ENCODE measurements at places on chromosomes 12 and 14.

DNA sequence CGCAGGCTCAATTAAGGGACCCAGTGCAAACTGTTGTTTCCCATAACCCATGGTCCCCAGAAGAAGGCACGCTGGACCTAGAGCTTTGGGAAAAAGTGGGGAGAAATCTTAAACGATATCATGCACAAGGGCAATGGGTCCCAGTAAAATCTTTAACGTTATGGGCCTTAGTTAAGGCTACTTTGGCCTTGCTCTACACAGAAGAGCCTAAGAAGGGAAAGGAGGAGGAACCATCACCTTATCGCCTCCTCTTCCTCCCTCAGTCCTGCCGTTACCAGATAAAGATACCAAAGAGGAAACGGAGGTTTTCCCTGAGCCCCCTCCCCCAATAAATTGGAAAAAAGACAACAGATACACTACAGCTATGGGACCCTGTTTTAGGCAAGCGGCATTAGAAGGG is 116.9 kb downstream of the PPHLN1 start:
- no peak for DNase-seq

DNA sequence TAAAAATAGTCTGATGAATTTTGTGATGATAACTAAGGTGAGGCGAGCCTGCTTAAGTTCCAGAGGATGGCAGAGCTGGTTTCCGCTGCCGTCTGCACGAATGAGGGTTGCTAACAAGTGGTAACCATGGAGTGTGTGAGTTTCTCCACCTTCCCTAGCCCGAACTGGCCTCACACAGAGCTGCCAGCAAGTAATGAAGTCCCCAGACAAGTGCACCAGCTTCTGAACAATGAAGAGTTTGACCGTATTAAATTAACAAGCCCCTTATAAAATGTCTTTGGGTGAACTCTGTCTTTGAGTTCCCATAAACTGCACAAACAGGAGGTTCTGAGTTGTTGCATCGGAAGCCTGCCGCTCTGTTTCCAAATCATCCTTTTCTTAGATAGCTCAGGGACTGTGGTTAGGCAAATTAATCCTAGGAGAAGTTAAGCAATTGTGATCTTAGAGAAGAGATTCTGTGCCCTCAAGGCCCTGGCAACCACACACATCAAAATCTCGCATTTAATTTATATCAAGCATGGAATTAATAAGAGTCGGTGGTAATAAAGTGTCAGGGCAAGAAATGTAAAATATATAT is 274.1 kb upstream of the DAAM1 start:
- DNase-seq: no peak

DNA sequence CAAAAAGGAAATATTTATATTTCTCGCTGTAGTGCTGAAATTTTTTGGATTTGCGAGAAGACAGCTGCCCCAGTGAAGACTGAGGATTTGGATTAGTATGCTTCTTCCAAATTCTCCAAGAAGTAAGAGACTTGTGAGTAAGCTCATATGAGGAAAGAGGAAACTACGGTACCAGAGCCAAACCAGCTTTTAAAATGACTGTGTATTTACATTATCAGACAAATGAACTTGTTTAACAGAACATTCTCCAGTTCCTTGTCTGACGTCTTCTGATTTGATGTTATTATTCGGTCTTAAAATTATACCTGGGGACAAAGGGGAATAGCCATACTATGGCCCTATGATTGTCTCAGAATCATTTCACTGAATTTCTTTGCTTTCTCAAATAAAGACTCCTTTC is 8.0 kb downstream of the CLEC12B start:
- no peak for DNase-seq

- DNase-seq: no peak
Measured at GRCh38 chr12:25994901-25995625, 36.6 kb downstream of the RASSF8 start.

- DNase-seq: peak; percentile 8
Measured at GRCh38 chr12:75289753-75290152, 40.4 kb downstream of the CAPS2 start.

DNA sequence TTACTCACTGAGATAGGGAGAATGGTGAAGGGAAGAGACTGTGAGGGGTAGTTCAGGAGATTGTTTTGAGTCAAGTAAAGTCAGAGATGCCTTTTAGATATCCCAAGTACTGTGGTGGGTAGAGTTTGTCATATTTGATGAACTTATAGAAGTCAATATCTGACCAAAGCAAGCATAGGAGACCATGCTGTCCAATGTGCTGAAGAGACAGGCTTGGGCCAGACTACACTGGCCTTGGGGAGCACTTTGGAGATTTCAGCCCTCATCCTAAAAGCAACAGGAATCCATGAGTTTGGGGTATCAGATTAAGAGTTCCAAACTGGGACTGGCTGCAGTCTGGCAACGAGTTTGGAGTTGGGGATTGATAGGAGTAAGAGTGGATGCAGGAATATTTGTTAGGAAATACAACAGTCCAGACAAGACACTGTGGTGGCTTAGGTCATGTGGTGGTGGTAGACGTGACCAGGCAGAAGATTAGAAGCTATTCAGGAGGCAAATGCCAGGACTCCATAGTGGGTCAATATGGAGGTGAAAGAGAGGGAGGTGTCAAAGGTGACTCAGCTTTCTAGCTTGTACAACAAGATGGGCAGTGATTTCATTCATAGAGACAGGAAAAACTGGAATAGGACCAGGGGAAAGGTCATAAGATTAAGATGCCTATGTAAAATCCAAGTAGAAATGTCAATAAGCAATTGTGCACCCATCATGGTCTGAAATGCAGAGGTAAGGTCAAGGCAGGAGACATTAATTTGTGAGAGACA is 81.9 kb downstream of the FAR2 start:
- no peak for DNase-seq

GRCh38 chr14:76984787-76985375 is 43.6 kb downstream of the IRF2BPL start:
- DNase-seq: no peak

GRCh38 chr14:70257526-70257925 is 68.8 kb upstream of the SLC8A3 start:
- DNase-seq: no peak

GRCh38 chr14:69285661-69286255 is 25.8 kb downstream of the GALNT16 start:
- no peak for DNase-seq

- DNase-seq: no peak
Measured at GRCh38 chr12:31999692-32000091, 40.5 kb downstream of the RESF1 start.

DNA sequence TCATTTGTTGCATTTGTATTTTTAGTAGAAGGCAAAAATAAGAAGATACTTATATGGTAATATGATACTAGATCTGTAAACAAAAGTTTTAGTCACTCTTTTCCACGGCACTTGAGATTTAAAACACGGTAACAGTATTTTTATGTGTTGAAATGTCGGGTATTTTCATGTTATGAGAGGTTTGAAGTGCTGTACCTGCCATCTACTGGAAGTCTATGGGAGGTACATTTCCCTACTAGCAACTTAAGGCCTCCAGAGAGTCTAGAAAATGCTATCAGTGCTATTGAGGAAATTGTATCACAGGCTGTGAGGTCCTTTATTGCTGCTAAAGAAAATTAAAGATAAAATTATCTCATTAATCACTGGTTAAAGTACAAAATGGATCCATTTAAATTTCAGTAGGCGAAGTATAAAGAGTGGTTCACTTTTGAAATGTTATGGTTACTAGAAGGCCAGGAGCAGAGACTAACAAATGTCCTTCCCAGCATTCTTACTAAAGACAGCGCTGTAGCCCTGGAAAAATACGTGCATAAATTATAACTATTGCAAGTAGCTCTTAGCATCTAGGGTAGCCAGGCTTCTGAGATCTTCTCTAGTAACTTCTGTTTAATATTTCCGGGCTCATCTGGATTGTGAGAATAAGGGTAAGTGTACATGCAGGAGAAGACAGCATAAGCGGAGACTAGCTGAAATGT is 77.6 kb upstream of the PRKD1 start:
- peak; percentile 53 for DNase-seq

- DNase-seq: peak; percentile 43
Measured at GRCh38 chr12:82461393-82461792, 103.1 kb downstream of the METTL25 start.

DNA sequence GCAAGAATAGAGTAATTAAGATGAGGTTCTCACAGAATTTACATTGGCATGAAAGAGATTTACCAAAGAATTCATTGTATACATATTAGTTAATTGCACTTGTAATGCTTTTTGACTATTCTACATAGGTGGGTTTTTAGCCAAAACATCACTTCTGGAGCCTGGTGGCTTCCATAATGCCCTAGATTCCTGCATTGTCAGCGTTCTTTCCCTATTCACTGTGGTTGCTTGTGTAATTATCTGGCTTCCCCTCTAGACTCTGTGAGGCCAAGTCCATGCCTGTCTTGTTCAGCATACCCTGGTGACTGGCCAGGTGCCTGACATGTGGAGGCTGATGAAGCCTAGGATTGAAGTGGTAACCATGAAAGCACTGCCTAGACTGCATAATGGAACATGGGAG is 41.2 kb downstream of the TDP1 start:
- DNase-seq: no peak

DNA sequence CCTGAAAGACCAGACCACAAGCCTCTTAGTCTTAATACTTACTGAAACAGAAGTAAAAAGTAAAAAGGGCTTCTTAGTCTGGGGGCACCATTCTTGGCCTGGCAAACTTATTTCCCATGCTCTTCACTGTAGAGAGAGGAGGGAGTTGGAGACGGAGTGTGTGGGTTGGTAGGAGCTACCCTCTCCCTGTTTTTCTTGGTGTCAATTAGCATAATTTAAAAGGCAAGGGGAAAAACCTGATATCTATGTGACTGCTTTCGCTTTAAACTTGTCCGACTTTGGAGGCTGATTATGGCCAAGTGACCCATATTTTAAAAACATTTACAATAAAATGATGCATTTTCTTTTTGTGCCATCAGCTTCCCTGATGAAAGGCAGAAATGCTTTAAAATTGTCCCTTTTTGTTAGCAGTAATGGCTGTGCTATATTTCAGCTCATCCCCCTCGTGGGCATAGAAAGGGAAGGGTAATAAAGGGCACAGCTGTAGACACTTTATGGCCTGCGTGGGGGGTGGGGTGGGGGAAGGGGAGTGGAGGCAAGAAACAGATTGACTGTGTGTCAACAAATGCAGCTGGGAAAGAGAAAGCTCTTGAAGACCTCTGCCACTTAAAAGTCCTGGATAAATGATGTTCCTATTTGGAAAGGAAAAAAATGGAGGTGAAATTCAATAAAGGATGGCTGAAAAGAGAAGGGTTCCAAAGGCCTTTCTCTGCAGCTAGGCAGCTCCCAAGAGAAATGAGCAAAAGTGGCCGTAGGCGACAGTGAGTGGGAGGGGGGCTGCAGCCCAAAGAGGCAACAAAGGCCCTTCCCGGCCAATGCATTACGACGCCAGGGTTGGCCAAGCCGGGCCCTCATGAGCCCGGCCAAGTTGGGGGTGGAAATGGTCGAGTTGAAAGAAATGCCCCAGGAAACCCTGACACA is 57.5 kb upstream of the TMEM263 start:
- DNase-seq: no peak

DNA sequence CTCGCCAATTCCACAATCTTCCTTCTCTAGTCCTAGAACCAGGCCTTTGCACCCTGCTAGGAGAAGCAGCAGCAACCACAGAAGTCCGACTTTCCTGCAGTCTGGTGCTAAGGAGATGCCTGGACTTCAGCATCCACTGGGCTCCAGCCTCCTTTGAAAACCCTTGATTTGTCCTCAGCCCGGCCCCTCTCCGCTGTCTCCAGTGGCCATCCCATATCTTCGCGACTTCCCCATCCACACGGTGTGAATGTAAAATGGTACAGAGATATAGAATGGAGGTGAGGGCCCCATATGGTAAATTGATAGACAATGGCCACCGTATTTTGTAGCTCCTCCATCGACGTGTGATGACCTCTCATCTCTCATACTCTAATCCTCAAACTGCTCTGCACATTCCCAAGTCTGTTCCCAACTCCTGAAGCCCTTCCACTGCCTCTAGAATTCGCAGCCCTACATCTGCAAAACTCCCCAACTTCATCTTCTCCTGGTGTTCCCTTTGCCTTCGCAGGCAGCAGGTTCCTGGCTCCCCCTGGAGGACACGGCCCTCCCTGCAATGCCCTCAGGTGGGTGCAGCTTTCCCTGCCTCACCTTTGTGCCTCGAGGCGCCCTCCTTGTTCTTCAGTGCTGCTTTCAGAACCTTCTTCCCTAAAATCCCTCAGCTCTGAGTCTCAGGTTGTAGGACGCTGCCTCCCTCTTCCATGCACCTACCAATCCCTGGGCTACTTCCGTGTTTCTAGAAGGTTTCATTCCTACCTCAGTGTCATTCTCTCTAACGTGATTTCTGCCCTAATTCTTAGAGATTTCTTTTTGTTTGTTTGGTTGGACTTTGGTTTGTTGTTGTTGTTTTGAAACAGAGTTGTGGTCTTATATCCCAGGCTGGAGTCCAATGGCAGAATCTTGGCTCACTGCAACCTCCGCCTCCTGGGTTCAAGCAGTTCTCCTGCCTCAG is 36.7 kb downstream of the TMBIM6 start:
- DNase-seq: no peak

DNA sequence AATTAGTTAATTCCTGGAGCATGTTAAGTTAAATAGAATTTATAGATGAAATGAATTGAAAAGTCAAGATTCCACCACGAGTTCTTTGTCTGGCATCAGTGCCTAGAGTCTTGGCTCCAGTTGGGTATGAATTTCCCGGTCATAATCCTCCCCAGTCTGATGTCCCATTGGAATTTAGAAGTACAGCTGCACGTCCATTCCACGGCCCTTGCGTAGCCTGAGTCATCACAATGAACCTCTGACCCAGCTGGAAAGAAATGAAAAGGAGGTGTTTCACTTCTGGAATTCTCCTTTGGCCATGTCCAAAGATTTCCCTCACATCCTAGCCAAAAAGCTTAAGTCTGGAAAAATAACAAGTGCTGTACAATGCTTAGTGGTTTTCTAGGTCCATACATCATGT is 122.7 kb downstream of the KICS2 start:
- DNase-seq: no peak

DNA sequence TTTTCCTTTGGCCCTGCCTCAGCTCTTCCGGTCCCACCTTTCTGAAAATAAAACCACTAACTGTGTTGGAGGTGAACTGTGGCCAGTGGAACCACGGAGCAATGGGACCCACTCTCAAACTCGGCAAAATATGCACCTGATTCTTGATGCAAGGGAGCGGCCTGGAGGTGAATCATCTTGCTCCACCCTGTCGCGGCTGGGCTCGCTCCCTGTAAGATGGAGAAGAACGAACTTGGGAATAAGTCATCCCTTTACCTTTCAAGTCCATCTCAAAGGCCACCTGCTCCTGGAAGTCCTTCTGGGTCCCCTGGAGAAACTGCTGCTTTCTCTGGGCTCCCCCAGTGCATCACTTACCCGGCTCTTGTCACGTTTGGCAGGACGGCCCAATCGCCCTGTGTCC is 309.9 kb downstream of the BCL11B start:
- no peak for DNase-seq

- DNase-seq: no peak
Measured at GRCh38 chr12:101230547-101230946, 20.5 kb upstream of the SLC5A8 start.
